ENCODE measurements at places on chromosomes 2 and 18.

GRCh38 chr2:6819668-6820067 lies 46.0 kb downstream of the CMPK2 start:
- DNase-seq, result no peak

- no peak for DNase-seq
These were observed 12.9 kb downstream of the KHK start for GRCh38 chr2:27099334-27099955.

- DNase-seq, result no peak
These were observed 58.9 kb upstream of the ZNF516 start for GRCh38 chr18:76553715-76554546.

DNA sequence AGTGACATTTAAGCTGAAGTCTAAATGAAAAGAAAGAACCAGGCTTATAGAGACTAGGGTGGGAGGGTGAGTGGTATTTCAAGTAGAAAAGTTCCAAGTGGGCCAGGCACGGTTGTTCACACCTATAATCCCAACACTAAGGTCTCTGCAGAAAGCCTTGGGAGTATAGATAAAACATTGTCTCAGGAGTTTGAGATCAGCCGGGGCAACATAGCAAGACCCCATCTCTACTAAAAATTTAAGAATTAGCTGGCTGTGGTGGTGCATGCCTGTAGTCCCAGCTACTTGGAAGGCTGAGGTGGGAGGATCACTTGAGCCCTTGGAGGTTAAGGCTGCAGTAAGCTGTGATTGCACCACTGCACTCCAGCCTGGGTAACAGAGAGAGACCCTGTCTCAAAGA lies 143.4 kb upstream of the PKDCC start:
- no peak for DNase-seq

DNA sequence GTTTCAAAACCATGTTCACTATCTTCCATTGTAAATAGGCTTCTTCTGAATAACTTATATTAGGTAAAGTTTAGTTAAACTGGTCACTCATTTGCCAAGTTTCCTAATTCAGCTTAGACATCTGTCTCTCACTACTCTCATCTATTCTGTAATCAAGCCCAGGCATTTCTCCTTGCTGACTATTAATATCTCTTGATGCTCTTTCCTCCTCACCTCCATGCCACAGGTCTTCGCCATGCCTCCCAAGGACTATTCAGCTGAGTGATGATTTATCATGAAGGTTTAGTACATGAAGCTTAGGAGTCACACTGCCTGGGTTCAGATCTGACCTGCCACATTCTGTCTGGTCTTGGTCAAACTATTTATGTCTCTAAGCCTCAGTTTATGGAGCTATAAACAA lies 115.5 kb downstream of the SPOPL start:
- no peak for DNase-seq

DNA sequence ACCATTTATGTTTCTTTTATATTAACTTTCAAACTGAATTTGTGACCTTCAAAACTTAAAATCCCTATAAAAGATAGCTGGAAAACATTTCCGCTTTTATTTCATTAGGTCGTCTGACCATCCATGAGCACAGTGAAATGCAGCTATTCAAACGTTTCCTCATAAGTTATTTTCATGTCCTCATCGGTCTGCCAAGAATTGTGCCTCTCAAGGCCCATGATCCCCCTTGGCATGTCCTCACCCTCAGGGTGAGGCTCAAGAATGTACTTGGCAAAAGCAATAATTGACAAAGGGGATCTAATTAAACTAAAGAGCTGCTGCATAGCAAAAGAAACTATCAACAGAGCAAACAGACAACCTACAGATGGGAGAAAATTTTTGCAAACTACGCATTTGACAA lies 12.4 kb downstream of the SLC66A2 start:
- no peak for DNase-seq

DNA sequence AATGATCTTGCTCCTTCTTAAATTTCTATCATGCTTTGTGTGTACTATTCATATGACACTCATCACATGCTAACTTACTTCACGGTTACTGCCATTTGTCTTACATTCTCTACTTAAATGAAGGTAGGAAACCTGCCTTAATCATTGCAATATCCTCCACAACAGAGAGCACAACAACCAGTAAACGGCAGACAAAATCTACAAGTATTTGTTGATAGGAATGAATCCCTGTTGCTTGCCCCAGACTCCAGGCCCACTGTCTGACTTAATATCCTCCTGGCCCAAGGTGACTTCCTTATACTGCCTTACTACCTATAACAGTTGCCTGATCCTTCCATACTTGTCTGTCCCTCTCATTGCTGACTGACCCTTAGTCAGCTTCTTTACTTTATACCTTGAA lies 3.5 kb downstream of the PPP3R1 start:
- DNase-seq, result no peak

DNA sequence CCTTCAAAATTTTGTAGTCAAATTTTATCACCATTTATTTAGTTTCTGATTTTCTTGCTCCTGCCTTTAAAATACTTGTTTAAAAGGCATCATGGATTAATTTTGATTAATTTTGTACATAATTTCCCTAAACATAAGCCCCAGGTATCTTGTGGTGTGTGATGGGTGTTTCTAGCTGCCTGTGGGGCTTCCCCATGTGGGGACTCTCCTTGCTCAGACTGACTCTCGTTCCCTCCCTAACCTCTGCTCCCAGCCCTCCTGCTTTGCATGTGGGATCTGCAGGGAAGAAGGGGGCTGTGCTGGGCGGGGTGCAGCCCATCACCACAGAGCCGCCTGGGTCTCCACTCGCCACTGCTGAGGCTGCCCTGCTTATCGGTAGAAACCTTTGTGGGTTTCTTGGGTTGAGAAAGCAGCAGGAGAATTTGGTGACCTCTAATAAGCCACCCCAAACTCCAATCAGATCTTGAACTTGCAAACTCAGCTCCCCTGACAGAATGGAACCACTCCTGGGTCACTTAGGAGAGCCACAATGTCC lies 72.5 kb downstream of the MRPS9 start:
- DNase-seq, result no peak

GRCh38 chr2:144544053-144544452 lies 24.1 kb upstream of the ZEB2 start:
- DNase-seq, result no peak

DNA sequence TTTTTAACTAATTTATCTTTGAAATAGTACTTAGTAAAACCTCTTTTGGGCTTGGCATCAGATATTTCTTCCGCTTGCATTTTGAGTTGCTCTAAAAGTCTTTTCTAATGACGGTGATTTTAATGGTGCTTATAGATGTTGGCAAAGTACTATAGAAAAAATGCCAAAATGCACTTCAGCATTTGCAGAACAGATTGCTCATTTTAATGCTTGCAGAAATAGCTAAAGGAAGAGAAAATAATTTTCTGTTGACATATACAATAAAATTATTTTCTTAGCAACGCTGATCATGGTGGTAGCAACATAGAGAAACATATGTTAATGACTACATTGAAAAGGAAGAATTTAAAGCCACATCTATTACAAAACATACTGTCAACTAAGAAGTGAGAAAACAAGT lies 170.7 kb downstream of the STK39 start:
- DNase-seq, result no peak

GRCh38 chr2:6358546-6358945 lies 507.2 kb downstream of the CMPK2 start:
- DNase-seq, result no peak

DNA sequence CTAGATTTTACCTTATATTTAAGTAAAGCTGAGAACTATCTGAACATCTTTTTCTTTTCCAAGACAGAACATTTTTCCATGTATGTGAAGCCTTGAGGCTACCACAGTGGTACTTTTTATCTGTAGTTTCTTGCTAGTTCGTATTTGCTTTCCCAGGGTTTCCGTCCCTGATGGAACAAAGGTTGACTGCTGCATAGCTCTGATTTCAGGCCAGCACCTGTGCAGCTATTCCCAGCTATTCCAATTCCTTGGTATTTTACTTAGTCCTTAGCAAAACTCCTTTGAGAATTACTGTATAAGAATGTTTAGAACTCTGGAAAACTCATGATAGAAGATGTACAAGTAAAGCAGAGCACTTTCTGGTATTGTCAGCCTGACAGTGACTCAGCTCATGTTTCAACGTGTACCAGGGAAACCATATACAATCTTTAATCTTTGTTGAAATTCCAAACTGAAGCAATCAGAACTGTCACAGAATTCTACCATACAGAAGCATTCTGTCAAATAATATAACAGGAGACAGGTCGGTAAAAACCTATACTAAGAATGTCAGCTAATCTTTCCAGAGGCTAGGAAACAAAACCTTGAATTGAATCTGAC lies 162.2 kb downstream of the PKP4 start:
- DNase-seq, result no peak

DNA sequence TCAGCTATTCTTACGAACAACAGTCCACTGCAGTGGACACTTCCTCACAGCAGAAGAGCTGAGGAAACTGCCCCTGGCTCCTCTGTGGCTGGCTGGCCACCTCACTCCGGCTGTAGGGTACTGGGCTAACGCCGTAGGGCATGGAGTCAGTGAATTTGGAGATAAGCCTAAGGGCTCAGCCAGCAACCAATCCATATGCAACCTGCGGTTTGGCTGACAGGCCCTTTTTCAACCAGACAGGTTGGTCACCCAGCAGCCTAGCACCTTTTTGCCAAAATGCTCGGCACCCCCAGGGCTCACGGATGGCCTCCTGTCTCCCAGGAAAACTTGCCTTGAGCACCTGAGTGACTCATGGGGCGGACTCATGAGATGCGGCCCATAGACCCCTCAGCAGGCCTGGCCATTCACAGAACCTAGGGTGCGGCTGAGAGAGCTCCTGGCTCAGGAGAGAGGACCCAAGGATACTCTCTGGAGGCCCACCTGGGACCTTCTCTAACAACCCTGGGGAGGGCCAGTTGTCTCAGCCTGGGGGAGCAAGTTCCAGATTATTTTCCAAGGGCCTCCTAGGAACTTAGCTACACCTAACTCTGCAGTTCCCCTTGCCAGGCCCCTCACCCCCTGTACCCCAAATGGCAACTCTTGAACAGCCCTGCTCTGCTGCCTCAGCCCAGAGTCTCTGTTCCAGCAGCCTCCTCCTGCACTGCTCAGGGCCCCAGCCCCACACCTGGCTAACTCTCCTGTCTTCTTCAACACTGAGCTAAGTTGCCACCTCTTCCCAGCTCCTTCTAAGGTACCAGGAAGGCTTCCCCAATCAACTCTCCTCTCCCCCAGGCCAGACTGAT lies 252.1 kb downstream of the CYP26B1 start:
- no peak for DNase-seq

DNA sequence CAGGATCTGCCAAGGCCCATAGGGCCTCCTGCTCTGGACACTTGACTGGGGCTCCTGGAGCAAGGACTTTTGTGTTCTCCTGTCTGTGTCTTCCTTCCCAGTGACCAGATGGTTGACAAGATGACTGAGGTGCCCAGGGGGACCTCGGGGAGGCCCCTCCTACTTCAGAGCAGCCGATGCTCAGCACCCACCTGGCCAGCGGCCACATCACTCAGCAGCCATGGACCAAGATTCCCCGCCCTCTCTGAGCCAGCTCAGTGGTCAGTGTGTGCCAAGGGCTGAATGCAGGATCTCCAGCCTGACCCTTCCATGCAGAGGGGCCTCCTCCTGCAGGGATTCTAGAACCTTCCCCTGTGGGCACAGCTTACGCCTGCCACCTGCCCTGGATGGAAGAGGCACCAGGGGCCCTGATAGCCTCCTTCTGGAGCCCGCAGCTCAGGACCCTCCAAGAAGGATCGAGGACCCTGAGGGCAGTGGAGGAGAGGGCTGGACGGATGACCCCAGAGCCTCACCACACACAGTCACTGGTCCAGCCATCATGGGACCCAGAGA lies 87.4 kb upstream of the GPC1 start:
- no peak for DNase-seq

- DNase-seq, result no peak
These were observed 1345.1 kb downstream of the SUCLG1 start for GRCh38 chr2:83113953-83114352.

DNA sequence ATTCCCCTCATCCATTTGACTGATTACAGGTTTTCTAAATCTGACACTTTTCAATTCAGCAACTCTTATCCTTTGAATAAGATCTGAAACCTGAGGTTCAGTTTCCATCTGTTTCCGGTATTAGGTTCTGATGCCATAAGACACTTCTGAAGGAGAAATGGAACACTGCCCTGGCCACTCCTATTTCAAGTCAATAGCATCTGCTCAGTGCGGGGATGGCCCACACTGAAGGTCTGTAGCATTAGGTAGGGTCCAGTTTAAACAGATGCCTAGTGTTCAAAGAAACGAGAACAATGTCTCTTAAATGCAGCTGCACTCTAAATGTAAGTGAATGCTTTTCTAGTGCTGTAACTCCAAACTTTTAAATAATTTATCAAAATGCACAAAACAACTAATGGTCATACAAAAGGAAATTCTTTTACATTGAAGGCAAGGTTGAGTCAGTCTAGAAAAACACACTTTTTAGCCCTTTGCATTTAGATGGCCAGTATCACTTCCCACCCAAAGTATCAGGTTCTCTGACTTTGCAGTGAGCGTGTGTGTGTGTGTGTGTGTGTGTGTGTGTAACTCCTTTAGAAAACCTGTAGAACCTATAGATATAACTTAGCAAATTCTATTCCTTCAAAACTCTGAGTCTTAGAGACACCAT lies 78.2 kb downstream of the STK39 start:
- no peak for DNase-seq

DNA sequence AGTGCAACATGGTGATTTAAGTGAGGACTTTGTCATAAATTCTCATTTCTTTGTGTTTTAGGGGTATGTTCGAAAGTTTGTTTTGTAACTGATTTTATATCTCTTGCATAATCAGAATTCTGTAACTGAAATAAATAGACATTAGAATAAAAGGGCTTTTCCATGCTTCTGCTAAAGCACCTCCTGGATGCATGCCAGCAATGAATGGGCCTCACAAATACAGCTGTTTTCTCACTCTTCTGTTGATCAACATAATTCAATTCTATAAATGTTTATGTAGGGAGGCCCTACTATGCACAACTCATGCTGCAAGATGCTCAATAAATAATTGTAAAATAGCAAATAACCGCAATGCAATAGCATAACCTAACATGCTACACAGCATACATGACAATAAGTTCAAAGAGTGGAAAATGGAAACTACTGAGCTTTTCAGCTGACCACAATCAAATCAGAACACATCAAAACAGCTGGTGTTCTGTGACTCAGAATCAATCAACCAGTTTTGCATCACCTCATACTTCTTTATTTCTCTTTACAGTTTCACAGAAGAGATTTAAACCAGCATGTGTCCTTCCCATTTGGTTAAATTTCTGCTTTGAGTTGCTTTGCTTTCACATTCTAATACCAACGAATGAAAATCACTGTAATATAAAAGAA lies 11.0 kb downstream of the CDH7 start:
- DNase-seq, result peak; percentile 62

DNA sequence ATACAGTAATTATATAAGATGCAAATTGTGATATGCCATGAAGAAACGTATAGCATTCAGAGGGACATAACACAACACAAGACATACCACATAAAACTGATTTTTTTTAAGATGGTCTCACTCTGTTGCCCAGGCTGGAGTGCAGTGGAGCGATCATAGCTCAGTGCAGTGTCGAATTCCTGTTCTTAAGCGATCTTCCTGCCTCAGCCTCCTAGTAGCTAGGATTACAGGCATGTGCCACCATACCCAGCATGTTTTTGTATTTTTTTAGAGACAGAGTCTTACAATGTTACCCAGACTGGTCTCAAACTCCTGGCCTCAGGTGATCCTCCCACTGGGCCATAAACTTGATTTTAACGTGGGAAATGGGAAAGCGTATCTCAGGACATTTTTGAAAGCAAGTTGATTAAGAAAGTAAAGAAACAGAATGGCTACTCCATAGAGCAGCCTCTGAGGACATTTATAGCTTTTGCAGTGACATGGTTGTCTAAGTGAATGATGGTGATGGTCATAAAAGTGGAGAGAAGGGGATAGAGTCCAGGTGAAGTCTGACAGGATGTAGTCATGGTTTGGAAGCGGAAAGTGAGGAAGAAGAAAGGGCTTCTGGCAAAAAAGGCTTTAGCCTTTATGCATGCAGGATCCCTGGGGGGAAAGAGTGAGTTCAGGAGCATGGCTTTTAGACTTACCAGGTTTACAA lies 2.4 kb downstream of the TSGA10 start:
- no peak for DNase-seq
